ENCODE measurements at places on chromosomes 1 and 21. TPM values are rescaled to one million over a fixed set of nuclear protein-coding genes. Genes with fewer than 3 reads are reported as not detected.

FAM110D gene
- polyA plus RNA-seq, result 1.00 TPM

CFAP141 gene
- not detected for polyA plus RNA-seq

PYHIN1 gene
- polyA plus RNA-seq, result 0.25 TPM

CFHR3 gene
- polyA plus RNA-seq, result not detected

TYW3 gene
- 18.0 TPM for polyA plus RNA-seq

LDLRAD1 gene
- polyA plus RNA-seq, result 0.40 TPM

TMIGD3 gene
- polyA plus RNA-seq, result 2.7 TPM

ATP5PO gene
- 361 TPM for polyA plus RNA-seq

KCNT2 gene
- polyA plus RNA-seq, result 0.92 TPM

GAS5 gene
- polyA plus RNA-seq, result 897 TPM

ATP1A4 gene
- not detected for polyA plus RNA-seq

RPE65 gene
- polyA plus RNA-seq, result not detected

DNA sequence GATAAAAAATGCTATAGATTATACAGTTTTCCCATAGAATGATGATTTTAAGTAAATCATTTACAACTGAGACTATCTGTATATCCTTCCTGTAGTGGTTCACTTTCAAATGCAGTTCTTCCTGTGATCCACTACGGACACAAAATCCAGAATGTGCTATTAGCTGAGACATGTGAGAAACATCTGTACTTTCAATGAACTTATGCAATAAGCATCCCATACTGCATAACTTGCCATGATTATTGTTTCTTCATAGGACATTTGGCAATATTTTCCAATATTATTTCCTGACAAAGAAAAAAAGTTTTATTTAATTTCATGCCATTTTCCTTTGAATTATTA, 83.5 kb upstream of the PRDX6 start:
- DNase-seq, result no peak

- no peak for DNase-seq
Measured at GRCh38 chr1:42173961-42174735, 9.6 kb upstream of the GUCA2A start.

- DNase-seq, result no peak
Measured at GRCh38 chr1:84398175-84399155, at the start of gene DNASE2B. Gene DNASE2B (plus strand): TSS chr1:84398484. CDS start chr1:84398565, 81 bp downstream.

DNA sequence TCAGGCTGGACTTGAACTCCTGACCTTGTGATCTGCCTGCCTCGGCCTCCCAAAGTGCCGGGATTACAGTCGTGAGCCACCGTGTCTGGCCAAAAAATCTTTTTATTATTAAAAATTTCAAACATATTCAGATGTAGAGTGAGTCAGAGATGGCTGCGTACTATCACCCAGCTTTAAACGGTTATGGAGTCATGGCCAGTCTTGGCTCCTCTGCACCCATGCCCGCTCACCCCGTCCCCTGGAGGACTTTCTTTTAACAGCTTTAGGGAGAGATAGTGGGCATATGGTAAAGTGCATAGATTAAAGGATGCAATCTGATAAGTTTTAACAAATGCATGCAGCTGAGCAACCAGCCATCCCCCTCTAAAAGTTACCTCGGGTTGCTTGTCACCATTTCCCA, 51.8 kb downstream of the TNFRSF8 start:
- DNase-seq, result no peak

DNA sequence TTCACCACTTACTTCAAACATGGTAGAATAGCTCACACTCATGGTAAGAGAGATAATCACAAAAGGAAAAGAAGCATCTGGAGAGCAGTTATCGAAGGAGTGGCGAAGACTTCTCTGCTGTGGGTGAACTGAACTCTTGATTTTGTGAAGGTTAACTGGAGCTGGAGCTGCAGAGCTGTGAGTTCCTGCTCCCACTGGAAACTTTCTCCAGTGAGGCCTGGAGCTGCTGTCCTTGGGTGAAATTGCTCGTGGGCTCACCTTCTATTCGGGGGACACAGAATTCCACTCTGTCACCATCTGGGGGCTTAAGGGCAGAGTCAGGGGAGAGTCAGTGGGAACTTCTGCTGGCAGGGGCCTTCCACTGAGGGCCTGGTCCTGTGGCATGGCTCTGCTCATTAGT, 45.9 kb downstream of the MAB21L3 start:
- no peak for DNase-seq

DNA sequence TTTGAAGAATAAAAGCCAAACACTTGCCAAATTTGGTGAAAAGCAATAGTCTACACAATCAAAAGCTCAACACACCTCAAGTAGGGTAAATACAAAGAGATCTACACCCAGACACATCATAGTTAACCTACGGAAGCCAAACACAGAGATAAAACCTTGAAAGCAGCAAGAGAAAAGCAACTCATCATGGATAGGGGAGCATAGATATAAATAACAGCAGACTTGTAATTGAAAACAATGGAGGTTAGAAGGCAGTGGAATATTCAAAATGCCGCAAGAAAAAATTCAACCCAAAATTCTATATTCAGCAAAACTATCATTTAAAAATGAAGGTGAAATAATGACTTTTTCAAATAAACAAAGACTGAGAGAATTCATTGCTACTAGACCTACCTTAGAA, 105.1 kb downstream of the ITSN1 start:
- no peak for DNase-seq

GRCh38 chr21:33088384-33088783, 18.4 kb downstream of the OLIG1 start:
- DNase-seq, result no peak

DNA sequence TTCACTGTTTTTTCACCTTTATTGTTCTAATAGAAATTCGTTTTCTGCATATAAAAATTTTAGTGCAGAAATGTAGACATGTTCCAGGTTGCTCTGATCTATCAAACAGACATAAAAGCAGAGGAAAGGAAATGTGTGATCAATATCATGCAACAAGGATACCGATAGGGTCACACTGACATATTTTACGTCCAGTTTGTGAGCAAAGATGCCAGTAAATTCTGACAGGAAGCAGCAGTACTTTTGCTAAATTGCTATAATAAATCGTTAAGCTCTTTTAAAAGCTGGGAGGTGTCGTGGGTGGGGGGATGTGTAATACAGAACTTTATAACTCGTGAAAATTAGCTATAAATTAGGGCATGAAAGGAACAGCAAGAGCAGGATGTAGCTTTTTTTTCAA, 955.2 kb downstream of the BRINP3 start:
- DNase-seq, result no peak

DNA sequence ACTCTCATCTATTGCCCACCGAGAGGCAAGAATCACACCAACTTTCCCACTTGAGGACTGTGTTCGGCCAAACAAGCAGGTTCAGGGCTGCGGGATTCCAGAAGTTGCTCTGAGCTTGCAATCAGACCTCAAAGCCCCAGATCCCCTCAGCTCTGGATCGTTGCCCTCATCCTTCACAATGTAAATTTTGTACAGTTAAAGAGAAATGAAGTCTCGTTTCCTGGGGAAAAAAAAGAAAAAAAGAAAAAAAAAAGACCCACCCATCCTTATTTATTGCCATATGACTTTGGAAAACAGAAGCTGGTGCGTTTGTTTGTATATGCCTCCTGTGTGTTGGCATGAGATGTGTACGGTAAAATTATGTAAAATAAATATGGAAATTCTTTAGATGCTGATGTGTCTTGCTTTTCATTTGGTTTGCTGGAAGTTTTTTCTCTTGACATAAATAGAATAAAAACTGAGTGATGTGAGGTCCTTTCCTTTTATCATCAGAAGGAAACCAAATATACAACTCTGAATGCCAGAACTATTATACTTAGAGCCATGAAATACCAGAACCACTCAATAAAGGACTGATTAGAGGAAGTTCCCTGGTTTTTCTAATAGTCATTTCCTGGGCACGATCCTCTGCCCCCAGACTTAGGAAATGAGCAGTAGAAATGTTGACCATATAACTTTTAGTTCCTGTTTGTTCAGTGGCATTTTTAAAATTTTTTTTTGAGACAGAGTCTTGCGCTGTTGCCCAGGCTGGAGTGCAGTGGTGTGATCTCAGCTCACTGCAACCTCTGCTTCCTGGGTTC, 48.7 kb downstream of the LHX4 start:
- no peak for DNase-seq

GRCh38 chr1:158506369-158506987, 34.5 kb downstream of the OR10R2 start:
- no peak for DNase-seq

DNA sequence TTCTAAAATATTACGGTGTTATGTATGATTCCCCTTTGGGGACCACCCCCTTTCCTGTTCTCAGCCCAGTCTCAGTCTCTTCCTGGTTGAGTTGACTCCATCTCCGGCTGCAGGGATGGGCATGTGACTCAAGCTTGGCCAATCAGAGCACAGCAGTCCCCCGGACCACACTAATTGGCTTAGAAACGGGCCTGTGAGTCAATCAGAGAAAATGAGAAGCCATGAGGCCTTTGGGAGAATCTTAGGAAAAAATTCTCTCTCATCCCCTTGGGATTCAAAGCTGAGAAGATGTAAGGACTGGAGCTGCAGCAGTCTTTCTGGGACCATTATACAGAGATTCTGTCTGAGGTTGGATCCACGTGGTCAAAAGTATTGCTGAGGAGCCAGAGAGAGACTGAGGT, 10.7 kb upstream of the FHAD1 start:
- no peak for DNase-seq

- no peak for DNase-seq
Measured at GRCh38 chr1:11284784-11285183, 11.8 kb downstream of the UBIAD1 start.

- no peak for DNase-seq
Measured at GRCh38 chr1:245717611-245718010, 562.8 kb downstream of the KIF26B start.

DNA sequence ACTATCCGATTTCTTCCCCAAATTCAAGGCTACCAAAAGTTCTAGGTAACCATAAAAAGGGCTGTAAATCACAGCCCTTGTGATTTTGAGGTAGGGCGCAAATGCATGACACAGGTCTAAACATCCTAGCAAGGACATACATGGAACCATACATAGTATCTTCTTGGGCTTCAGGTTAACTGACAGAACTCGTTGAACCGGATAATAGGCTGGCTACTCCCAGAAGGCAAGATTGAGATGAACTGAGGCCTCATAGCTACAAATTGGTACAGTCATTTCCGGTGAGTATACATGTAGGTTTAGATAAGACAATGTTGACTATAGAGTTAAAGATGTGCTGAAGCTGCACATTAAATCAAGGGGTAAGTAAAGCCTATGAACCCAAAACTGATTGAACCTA, 27.3 kb upstream of the TP53BP2 start:
- no peak for DNase-seq

DNA sequence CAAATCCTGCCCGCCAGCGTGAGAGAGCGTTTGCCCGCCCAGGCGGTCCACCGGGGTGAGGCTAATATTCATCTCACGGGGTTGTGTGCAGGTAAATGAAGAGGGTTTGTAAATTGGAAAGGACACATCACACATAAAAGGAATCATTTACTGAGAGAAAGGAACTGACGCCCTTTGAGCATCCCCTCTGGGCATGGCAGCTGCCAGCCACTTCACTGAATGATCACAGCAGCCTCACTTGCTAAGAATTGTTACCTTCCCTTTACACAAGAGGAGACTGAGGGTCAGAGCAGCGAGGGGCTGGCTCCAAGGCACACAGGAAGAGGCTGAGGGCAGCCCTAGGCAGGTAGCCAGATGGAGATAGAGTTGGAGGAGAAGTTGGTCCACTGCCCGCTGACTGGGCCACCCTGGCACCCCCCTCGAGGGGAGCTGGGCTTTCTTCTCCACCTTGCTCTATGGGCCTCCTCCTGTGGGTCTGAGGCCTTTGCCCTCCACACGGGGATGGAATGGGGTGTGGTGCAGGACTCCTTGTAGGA, 96.0 kb downstream of the FOXD2 start:
- DNase-seq, result no peak

GRCh38 chr1:38817267-38818174, 42.1 kb downstream of the RRAGC start:
- DNase-seq, result no peak

- no peak for DNase-seq
Measured at GRCh38 chr1:238139713-238140112, 249.0 kb upstream of the ZP4 start.

- no peak for DNase-seq
Measured at GRCh38 chr1:76048219-76048618, 26.3 kb upstream of the ST6GALNAC3 start.

- DNase-seq, result peak; percentile 36
Measured at GRCh38 chr21:22421416-22422180, 1423.4 kb downstream of the NCAM2 start.

- DNase-seq, result no peak
Measured at GRCh38 chr1:215417122-215417521, 150.0 kb upstream of the KCTD3 start.

DNA sequence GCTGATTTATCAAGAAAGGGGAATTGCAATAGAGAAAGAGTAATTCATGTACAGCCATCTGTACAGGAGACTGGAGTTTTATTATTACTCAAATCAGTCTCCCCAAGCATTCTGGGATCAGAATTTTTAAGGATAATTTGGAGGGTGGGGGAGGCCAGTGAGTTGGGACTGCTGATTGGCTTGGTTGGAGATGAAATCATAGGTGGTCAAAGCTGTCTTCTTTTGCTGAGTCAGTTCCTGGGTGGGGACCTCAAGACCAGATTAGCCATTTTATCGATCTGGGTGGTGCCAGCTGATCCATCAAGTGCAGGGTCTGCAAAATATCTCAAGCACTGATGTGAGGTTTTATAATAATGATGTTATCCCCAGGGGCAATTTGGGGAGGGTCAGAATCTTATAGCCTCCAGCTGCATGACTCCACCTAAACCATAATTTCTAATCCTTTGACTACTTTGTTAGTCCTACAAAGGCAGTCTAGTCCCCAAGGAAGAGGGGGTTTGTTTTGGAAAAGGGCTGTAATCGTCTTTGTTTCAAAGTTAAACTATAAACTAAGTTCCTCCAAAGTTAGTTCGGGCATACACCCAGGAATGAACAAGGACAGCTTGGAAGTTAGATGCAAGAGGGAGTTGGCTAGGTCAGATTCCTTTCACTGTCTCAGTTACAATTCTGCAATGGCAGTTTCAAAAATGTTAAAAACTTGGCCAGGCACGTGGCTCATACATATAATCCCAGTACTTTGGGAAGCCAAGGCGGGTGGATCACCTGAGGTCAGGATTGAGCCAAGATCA, 16.9 kb upstream of the RAB3B start:
- DNase-seq, result no peak

GRCh38 chr1:66360285-66360724, 173.6 kb upstream of the SGIP1 start:
- DNase-seq, result no peak

- peak; percentile 9 for DNase-seq
Measured at GRCh38 chr1:171877701-171878100, 36.4 kb downstream of the DNM3 start.

- peak; percentile 60 for DNase-seq
Measured at GRCh38 chr1:244836135-244836521, 670 bp downstream of the COX20 start.

GRCh38 chr21:41713495-41714281, 53.2 kb downstream of the RIPK4 start:
- DNase-seq, result peak; percentile 62

- no peak for DNase-seq
Measured at GRCh38 chr1:104646233-104646632, 896.5 kb downstream of the AMY1C start.

- peak; percentile 10 for DNase-seq
Measured at GRCh38 chr1:21662426-21663247, 6.5 kb downstream of the RAP1GAP start.

DNA sequence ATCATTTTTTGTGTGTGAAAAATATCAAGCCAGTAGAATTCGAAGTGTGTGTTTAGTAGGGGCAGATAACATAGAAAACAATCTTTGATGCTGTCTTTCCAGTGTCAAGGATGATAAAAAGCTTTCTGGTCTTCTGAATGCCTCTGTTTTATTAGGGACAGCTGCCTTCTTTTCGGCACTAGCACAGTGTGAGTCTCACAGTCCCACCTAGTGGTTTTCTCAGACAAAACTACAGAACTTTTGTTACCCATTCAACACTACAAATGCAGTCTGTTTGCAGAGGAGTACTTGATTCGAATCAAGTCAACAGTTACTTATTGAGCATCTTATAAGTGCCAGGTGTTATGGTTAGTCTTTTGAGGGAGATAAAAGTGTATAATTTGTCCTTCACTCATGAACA, 30.6 kb upstream of the MCOLN3 start:
- no peak for DNase-seq
